Activated CD8-positive, alpha-beta memory T cell treated with anti-CD3 and anti-CD28 coated beads, Interleukin-2, amount 50 U/mL, for 48 hours (primary cell): ENCODE measurements at places on chromosomes 6 and 20.
A peak's percentile ranks its signal among the peaks of the same experiment; 100 is the strongest.

GRCh38 chr20:36277546-36277945 is 28.6 kb upstream of the DLGAP4 start:
- DNase-seq, result no peak

DNA sequence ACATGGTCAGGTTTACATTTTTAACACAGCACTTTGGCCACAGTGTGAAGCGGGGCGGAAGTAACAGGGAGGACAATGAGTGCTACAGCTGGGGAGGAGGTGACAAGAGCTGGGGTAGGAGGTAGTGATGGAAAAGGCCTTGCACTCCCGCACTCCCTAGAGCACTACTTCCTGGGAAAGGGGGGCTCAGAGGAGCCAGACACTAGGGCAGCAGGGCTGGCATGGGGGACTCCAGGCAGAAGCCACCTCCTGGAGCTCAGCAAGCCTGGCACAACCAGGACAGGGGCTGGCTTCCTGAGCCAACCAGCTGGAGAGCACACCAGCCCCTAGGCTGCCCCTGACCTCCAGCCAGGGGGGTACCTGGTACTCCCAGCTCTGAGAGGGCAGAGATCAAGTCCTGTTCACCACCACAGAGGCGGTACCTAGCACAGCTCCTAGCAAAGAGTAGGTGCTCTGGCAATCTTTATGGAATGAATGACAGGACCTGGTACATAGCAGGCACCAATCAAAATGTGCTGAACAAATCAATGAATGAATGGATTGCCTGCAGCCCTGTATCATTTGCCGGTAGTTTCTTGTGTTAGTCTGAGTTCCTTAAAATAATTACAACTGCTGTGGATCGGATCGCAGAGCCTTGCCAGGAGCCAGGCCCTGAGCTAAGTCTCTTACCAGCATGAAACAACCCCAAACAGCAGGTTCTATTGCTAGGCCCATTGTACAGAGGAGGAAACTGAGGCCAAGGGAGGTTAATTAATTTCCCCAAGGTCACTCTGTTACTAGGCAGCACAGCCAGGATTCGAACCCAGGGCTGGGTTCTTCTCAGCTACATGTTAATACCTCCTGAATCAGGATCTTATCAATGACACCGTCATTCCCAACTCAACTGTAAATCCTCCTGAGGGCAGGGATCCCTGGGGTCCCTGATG is 15.5 kb downstream of the NOL4L start:
- DNase-seq, result no peak

- peak; percentile 70 for DNase-seq
Measured at GRCh38 chr6:2862712-2863181, 21.1 kb upstream of the SERPINB1 start.

DNA sequence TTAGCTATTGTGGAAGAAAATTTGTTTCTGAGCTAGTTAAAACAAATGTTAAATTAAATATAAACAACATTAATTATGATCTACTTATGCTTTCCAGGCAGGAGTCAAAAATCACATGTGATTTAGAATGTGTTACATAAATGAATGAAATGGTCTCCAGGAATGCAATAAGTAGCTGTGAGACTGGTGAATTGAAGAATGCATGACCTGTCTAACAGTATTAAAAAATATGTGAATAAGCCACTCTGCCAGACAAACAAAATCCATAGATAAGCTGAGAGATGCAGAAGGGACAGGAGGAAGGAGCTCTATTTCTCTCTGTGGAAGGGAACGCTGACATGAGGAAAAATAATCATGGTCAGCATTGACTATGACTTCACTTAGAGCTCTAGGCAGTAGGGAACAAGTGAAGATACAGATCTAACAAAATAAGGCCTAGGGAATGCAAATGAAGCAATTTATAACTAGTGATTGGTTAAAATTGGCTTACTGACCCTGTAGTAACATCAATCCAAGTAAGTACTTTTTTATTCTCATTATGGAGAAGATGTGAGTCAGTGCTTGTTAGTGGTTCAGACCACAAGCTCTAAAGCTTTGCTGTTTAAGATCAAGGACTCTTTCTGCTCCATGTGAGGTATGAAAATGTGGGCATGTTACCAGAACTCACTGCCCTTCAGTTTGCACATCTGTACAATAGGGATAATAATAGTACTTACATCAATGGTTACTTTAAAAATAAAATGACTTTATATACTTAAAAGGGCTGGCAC is 432.6 kb downstream of the MMUT start:
- DNase-seq, result no peak

DNA sequence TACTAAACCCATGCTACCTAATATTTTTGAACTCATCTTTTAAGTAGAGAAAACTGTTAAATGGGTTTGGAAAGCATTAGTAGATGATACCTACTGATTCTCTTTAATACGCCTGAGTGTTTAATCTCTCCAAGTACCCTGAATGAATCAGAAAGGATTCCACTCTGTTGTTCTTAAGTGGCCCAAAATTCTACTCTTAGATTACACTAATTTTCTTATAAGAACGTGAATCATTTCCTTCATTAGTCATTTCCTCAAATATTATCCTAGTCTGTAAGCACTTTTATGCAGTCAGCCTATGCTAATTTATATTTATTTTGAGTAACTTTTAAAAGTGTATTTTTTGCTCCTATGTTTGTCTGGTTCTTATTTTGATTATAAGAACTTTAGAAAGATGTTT is 380.0 kb downstream of the BTBD9 start:
- DNase-seq, result no peak

DNA sequence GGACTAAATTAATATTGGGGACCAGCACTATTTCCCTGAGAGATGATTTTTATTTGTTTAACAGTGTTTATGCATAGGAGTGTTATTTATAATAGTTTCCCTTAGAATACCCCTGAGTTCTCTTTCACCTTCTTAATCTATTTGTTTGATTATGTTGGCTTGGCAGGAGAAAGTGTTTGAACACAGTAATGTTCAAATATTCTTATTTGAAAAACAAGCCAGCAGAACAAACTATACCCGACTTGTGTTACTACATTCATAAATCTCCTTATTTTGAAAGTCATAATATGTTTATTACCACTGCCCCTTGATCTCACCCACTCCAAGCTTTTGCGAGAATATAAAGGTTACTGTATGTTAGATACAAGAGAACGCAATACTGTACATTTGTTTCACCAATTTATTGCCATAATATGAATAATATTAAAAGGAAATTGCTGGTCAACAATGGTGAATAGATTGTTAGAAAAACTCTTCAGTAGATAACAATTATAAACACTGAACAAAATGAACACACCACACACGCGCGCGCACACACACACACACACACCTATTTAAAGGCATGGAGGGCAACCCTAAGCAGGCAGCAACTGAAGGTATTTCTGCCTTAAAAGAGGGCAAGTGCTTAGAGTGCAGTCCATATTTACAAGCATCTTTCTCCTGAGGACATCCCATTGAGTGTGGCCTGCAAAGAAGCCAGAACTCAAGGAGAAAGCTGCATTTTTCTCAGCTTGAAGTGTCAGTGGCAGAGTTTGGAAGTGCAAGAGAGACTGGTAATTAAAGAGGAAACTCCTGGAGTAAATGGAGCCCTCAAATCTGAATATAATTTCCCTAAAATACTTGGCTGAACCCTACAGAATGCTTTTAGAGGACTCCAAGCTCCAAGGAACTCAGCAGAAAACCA is 279.4 kb upstream of the MAN1A1 start:
- no peak for DNase-seq

DNA sequence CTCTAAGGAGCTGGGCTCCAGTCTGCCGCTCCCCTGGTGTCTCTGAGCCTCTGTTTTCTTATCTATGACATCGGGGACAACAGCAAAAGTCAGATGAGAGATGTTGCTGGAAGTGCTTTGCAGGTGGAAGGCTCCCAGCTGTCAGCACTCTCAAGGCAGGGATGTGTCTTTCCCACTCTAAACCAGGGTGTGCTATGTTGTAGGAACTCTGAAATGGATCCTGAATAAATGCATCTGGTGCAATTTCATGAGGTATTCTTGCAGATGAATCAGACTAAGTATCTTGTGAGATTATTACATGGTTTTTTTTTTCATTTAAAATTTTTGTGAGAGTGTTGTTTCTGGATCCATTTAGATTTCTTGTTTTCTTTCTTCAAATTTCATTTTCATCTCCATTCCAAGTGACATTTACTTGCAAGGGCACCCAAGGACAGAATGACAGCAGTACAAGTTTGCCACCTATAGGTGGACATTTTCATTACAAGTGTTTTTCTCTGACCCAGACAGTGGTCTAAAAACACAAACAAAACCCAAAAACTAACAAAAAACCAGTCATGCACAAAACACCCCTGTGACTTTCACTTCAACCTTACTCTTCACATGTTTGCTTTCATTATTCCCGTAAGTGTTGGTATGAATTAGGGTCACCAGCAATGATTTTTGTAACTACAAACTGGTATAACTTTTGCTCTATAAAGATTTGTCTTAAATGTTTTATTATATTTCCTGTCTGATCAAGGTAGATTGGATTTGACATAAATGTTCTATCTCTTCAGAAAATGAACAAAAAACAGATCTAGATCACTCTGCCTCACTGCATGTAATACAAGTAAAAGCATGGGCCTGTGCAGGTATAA is 14.7 kb upstream of the SIM1 start:
- no peak for DNase-seq

DNA sequence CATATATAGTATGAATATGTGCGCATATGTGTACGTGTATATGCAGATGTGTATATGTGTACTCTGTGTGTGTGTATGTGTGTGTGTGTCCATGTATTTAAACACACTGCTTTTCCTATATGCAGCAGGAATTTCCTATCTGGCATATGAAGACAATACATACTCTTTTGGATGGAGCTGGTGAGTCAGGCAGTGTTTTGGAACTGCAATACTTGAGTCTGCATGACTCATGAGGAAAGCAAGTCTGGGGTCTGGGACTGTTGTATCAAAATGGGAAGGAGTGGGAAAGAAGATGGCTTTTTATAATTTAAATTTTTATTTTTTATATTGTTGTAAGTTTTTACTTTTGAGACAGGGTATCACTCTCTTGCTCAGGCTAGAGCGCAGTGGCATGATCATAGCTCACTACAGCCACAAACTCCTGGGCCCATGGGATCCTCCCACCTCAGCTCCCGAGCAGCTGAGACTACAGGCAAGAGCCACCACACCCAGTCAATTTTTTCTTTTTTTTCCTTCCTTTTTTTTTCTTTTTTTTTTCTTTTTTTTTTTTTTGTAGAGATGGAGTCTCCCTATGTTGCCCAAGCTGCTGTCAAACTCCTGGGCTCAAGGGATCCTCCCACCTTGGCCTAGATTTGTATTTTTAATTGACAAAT is 72.2 kb downstream of the ATXN1 start:
- DNase-seq, result no peak

DNA sequence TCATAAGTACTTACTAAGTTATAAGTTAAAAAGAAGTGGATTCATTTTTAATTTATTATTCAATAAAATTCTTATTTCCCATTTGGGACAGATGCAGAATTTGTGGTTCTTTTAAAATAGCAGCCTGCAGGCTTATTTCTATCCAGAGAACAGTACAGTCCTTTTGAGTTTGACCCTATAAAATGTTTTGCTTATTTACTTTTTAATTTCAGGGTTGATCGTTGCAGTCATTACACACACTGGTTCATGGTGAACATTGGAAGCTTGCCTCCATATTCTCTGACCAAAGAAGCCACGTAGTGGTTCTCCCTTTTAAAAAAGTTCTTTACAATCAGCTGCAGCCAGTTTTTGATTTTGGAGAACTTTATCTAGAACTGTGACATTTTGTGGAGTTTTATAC is 122.9 kb upstream of the PDE7B start:
- DNase-seq, result no peak

- DNase-seq, result no peak
Measured at GRCh38 chr20:49636447-49636846, 68.5 kb upstream of the PTGIS start.

DNA sequence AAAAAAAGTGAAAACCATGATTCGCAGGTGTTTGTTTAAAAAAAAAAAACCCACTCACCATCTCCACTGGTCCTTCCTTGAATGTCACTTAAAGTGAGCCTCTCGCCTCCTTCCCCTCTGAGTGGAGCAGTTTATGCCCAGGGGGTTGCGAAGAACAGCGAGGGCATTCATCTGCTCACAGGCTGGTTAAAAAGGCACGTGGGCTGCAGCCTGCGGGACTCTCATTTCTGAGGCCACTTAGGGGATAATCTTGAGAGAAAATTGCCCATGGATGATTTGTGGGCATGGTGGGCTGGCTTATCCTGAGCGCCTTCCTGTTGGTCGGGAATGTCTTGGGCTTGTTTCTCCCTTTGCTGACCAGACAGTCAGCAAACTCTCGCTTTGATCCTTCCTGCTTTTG is 18.9 kb downstream of the BCAS4 start:
- DNase-seq, result no peak

- peak; percentile 67 for DNase-seq
Measured at GRCh38 chr6:32192608-32193039, at the start of gene GPSM3. Gene GPSM3 (minus strand): TSS chr6:32192643. CDS start chr6:32192513, 130 bp downstream.

DNA sequence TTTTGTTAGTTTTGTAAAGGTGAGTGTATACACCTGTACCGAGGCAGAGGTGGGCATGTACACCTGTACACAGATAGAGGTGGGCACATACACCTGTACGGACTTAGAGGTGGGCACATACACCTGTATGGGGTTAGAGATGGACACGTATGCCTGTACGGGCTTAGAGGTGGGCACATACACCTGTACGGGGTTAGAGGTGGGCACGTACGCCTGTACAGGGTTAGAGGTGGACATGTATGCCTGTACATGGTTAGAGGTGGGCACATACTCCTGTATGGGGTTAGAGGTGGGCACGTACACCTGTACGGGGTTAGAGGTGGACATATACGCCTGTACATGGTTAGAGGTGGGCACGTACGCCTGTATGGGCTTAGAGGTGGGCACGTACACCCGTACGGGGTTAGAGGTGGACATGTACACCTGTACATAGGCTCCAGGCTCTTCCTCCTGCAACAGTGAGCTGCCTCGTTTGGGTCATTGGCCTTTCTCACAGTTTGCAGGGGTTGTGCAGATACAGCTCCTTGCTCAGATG is 63.7 kb downstream of the PHACTR3 start:
- DNase-seq, result no peak

DNA sequence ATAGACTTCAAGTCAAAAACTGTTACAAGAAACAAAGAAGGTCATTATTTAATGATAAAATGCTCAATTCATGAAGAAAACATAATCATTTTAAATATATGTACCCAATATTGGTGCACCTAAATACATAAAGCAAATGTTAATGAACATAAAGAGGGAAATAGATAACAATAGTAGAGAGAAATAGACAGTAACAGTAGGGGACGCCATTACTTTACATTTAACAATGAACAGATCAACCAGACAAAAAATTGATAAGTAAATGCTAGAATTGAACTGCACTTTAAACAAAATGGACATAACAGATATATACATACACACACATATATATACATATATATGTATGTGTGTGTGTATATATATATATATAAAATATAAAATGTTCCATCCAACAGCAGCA is 37.4 kb downstream of the IL22RA2 start:
- DNase-seq, result no peak

DNA sequence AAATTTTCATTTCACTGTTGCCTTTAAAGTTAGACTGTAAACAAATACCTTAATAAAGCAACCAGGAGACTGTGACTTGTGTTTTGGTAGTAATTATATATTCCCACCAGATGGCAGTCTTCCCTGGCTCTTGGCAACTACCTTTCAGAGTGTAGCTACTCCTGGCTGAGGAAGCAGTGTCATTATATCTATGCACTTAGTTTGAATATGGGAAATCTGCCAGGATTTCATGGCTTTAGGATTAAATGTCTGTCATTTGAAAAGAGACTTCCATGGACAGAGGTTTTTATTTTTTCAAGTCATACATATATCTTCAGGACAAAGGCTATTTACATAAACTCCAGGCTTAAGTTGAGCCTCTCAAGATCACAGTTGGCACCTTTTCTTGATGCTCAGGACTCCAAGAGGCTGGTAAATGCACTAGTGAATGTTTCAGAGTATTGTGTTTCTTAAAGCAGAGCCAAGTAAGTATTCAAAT is 160.1 kb downstream of the C6orf58 start:
- DNase-seq, result no peak

- DNase-seq, result no peak
Measured at GRCh38 chr20:51159303-51159702, 136.4 kb upstream of the KCNG1 start.
